Mammary epithelial cell (primary cell): ENCODE measurements at places on chromosomes 5 and 9. TPM values are rescaled to one million over a fixed set of nuclear protein-coding genes. Genes with fewer than 3 reads are reported as not detected.
A peak's percentile ranks its signal among the peaks of the same experiment; 100 is the strongest.

GRCh38 chr9:33227741-33228140, 12.2 kb upstream of the SPINK4 start:
- no peak for DNase-seq

- no peak for DNase-seq
These were observed 129.7 kb downstream of the SLF1 start for GRCh38 chr5:94748212-94748611.

GRCh38 chr5:127832067-127832466, 128.9 kb downstream of the CCDC192 start:
- DNase-seq, result no peak

GRCh38 chr5:122022966-122023365, 55.1 kb downstream of the LOX start:
- DNase-seq, result no peak

- no peak for DNase-seq
These were observed 91.6 kb downstream of the SLC1A3 start for GRCh38 chr5:36698031-36698430.

DNA sequence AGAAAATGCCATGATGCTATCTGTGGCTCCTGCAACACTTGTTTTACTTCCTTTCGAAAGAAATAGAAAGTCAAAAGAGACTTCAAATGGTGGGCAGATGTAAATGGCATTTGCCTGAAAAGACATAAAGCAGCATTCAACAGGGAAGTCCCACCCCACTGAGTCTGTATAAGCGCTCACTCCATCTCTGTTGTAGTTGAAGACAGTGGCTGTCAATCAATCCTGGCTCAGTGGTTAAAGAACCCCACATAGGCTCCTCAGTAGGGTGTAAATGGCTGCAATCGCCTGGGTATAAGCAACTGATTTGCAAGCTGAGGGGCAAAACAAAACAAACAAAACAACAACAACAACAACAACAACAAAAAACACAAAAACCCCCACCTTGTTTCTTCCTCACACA, 158.7 kb downstream of the EFNA5 start:
- no peak for DNase-seq

DNA sequence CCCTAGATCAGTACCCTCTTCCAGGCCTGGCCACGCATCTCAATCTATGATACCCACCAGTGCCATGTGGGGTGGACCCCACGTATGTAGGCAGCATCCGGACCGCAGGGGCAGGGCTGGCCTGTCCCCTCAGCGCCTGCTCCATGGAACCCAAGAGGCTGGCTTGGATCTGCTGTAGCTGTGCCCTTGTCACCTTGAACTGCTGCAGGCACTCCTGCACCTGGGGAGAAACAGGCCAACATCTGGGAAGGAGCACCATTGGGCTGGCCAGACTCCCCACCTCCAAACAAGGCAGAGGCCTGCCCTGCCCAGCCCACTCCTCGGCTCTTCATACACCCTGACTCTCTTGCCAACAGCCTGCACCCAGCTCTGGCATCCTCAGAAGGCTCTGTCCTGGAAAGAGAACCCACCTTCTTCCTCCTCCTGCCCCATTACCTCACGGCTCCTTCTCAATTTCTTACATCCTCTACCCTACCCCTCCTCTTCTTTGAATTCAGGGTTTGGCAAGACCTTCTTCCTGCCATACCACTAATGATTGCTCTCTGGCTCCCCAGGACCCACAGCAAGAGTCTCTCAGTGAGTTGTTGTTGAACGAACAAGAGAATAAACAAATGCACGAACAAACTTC, 7.7 kb downstream of the HK3 start:
- no peak for DNase-seq

GRCh38 chr5:170333161-170333910, 35.8 kb upstream of the LCP2 start:
- peak; percentile 50 for DNase-seq

GRCh38 chr5:139752506-139753473, 42.8 kb upstream of the PSD2 start:
- DNase-seq, result no peak

DNA sequence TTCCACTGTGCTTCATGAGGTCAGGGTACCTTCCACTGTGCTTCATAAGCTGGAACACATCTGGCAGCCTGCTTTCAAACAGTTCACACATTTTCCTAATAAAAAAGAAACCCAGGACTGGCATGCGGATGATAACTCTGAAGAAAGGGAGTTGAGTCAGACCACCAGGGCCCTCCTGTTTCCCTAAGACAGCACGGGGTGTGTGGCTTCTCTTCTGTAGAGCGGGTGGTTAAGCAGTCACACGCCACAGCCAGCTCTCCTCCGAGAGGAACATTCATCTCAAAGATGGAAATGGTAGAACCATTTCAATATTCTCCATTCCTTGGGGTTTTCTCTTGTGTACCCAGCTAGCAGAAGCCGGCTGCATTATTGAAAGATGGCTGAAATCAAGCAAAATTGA, 128.1 kb upstream of the LMX1B start:
- DNase-seq, result no peak

GRCh38 chr5:33588654-33589372, 148.0 kb downstream of the TARS1 start:
- no peak for DNase-seq

DNA sequence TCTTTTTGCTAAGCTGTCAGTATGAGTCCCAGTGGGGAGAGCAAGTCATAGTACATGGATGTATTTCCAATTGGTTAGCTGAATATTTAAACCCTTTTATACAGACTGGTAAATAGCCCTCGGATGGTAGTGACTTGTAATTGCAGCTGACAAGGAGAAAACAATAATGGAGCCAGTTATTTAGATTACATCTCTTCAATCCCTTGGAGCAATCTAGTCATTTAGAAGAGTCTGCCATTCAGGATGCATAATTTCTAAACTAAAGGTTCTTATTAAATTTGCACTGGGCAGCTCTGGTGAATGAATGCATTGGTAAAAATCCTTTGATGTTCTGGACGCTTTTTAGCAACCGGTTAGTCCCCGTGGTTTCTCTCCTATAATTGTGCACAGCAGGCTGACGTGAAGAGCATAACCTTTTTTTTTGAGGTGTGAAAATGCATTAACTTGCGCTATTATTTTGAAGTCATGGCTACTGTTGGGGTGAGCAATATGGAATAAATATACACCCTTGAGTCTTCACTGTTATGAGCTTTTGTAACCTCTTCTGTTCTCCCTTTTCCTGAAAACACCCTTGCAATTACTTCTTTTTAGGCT, 158.6 kb upstream of the CD180 start:
- no peak for DNase-seq

- no peak for DNase-seq
These were observed 33.4 kb upstream of the VDAC1 start for GRCh38 chr5:134038138-134038537.

The PRSS3 gene
- 50.8 TPM for polyA plus RNA-seq

The TMEM8B gene
- polyA plus RNA-seq, result 1.9 TPM

The CDH10 gene
- polyA plus RNA-seq, result 0.23 TPM

The EIF4EBP3 gene
- 2.8 TPM for polyA plus RNA-seq
